ENCODE measurements at places on chromosomes 11 and 22.

DNA sequence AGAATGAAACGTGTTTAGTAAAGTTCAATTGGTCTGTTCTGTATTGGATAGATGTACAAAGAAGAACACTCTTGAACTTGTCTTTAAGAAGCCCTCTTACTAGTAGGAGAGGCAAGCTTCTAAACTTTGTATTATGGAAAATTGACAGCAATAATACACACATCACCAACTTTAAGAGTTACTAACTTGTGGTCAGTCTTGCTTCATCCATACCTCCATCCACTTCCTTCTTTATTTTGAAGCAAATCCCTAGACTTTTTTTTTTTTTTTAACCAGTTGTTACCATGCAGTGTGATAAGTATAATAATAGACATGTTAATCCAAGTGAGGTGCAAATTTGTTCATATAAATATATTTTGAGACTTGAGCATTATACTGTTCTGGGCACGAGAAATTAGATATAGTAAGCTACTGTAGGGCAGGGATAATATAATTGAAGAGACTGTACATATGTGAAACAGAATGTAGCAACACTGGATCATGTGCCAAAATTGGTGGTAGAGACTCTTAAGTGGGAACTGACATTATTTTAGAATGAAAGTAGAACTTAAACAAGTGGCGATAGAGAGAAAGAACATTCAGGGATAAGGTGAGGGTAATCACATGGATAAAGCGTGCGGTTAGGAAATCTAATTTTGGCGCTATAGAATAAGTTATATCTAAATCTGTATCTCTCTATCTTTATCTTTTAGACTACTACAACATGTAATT is 6.5 kb downstream of the FAR1 start:
- DNase-seq: no peak

- no peak for DNase-seq
Observed at GRCh38 chr11:57214494-57214893, 22.6 kb downstream of the APLNR start.

GRCh38 chr11:42812361-42812760 is 499.4 kb upstream of the API5 start:
- DNase-seq: no peak

- no peak for DNase-seq
Observed at GRCh38 chr22:28604966-28605761, 74.5 kb downstream of the TTC28 start.

DNA sequence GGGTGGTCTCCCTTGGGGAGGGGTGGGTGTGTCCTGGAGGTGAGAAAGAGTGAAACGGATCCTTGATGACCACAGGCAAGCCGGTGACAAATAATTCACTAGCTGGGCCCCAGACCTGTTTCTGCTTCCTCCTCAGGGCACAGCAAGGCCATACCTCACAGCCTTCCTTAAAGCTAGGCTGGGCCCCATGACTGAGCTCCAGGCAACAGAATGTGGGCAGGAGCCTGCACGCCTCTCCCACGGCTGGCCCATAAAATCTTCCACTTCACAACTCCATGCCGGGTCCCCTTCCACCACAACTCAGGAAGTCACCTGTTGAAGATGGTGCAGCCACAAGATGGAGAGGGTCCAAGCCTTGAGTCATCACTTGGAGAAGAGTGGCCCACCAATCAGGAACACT is 23.9 kb downstream of the SLC22A12 start:
- no peak for DNase-seq

- no peak for DNase-seq
Observed at GRCh38 chr11:17406818-17407149, 18.3 kb upstream of the KCNJ11 start.

DNA sequence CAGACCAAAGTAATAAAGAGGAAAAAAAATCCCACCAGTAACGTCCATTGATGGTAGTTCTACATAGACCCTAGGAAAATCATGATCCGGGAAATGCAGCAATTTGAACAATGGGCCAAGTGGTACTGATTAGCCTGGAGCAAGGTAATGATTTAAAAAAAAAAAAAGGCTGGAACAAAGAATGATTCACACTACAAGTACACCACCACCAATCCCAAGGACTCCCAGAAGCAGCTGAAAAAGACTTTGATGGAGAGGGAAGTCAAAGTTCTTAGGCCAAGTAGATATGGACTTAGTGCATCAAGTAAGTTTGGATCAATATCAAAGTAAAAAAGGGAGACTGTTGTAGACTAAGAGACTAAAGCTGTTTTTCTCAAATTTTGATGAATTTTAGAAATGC is 11.8 kb downstream of the KCTD14 start:
- DNase-seq: no peak

DNA sequence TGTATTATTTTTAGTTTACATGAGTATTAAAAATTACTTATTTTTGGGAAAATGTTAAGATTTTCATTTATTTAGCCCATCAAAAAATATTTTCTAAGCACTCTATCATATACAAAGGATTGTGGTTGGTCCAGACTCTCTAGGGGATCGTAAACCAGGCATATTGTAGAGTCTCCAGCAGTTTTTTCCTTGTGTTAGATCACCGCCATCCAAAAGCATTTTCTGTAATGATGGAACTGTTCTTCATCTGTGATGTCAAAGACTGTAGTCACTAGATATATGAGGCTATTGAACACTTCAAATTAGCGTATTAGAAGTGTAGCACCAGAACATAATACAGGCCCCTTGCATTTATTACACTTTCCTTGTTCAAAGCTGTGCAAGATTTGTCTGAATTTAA is 154.9 kb downstream of the SBF2 start:
- DNase-seq: no peak

DNA sequence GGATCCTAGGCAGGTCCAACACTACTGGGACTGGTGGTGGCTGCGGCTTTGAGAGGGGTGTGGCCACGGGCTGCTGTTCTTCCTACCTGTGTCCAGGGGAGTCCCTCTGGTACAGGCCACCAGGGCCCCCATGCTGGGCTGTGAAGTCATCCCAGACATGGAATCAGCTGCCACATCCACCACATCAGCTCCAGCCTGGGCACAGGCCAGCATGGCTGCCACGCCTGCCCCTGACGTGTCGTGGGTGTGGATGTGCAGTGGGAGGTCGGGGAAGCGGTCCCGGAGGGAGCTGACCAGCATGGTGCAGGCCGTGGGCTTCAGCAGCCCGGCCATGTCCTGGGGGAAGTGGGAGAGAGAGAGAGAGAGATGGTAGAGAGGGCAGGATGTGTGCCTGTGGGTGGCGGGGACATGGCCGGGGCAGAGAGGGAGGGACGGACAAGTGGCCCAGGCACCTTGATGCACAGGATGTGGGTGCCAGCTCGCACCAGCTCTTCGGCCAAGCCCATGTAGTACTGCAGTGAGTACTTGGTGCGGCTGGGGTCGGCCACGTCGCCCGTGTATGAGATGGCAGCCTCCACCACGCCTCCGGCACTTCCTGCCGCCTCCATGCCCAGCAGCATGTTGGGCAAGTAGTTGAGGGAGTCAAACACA is 6.2 kb upstream of the LRFN4 start:
- no peak for DNase-seq

- peak; percentile 75 for DNase-seq
Observed at GRCh38 chr11:66479394-66480116, 679 bp upstream of the DPP3 start.

DNA sequence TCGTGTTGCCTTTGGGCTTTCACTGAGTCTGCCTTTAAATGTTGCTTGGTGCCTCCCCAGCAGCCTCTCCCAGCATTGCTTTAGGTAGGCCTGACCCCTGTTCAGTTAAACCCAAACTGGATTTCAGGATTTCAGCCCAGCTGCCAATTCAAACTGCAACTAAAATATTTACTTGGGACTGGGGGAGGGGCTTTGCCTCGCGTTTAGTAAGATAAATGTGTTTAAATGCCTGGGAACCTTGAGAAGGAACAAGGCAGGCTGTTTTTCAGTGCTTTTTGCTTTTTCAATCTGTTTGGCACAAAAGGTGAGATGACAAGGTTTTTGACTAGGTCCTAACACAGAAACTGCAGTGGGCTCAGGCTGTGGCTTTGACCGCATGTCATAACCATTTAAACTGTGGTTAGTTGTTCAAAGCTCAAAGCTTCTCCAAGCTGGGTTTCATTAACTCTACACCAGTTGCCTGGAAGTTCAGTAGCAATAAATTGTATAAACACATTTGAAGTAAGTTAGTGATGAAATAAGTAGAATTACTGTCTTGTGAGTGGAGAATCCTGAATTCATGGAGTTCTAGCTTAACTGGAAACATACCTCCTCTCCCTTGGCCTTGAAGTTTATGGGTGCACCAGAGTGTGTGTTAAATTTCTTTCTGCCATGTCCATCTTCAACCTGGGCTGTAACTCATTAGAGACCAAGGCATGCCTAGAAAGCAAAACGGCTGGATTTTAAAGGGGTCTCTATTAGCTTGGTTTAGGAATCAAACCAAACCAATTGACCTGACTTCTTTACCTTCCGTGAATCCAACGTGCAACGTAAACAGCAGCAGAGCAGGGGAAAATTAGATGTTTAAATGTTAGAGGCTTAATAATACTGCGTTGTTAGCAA is 3.6 kb downstream of the PKNOX2 start:
- DNase-seq: no peak

DNA sequence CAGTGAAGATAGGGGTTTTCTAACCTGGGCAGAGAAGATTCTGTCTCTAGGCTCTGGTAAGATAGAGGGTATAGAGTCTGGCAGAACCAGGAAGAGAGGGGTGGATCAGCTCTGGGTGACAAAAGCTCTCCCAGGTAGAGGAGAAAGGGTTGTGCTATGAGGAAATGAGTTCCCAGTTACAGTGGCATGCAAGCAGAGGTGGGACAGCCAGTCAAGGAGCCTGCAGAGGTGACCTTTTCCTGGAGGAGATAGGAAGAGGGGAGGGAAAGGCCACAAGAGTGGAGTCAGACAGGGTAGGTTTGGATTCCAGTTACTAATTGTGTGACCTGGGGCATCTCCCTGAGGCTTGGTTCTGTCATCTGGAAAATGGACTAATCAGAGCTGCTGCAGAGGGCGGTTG is 3.4 kb upstream of the CAPN5 start:
- DNase-seq: no peak

GRCh38 chr11:77410076-77410827 is 63.6 kb downstream of the PAK1 start:
- no peak for DNase-seq

DNA sequence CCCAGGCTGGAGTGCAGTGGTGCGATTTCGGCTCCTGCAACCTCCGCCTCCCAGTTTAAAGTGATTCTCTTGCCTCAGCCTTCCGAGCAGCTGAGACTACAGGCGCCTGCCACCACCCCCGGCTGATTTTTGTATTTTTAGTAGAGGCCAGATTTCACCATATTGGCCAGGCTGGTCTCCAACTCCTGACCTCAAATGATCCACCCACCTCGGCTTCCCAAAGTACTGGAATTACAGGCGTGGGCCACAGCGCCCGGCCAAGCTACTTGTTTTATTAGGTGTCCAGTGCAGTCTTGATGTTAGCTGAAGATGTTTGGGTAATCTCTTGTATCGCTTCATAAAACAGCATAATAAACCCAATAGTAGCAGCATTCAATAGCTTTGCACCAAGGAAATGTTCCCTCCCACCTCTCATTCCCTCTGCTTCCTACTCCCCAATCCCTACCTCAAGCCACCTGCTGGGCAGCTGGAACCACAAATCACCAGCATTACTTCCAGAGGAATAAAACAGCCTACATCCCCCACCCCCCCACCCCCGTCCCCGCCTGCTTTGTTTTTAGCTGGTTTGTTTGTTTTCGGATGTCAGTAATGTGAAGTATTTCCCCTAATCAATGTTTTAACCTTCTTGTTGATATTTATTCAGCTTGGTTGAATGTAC is 11.0 kb upstream of the GRIK4 start:
- no peak for DNase-seq

DNA sequence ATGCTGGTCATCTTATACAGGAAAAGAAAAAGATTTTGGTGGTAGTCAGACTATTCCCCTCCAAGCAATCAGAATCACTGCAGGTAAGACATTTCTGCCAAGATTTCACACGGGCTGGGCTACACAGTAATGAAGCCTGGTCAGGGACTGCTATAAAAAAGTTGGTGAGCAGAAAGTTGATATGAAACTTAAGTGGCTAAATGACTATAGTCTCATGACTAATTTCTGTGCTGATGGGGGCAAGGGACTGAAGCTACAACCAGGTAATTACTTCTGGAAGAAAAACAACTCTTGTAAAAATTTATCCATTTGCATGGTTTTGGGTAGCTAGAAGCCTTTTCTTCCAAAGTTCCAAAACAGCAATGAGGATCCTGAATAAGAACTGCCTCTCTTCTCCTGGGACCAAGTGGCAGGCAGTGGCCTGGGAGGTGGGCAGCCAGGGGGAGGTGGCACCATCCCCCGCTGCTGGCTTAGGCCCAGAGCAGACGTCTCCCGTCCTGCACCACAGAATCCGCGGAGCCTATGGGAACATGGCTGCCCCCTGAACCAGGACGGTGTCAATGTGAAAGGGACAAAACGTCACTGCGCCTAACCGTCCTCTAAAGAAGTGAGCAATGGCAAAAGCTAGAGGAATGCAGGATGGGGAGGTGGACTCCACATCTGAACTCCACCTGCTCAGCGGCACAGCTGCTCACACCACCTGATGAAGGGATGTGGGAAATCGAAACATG is 122.6 kb upstream of the LMO1 start:
- no peak for DNase-seq

DNA sequence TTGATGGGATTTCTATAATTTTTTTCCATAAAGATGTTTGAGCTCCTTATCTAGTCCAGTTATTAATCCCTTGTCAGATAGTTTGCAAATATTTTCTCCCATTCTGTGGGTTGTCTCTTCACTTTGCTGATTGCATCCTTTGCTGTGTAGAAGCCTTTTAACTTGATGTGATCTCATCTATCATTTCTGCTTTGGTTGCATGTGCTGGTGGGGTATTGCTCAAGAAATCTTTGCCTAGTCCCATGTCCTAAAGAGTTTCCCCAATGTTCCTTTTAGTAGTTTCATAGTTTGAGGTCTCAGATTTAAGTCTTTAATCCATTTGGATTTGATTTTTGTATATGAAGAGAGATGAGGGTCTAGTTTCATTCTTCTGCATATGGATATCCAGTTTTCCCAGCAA is 1.7 kb upstream of the IL2RB start:
- no peak for DNase-seq

DNA sequence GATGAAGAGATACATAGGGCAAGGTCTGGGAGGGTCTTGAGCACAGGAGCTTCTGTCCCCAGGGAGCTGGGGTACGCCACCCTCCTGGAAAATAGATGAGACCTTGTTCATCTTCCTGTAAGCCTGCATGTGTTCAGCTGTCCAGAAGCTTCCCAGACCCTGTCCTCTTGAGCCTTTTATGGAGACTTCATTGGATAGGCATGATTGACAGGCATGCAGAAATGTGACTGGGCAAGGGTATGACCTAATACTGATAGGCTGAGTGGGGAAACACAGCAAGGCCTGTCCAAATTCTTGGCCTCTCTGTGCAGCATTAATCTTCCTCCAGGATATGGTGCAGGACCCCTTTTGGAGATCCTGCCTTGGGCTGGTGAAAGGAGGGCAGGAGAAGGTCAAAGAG is 15.7 kb downstream of the ARCN1 start:
- no peak for DNase-seq

- no peak for DNase-seq
Observed at GRCh38 chr22:49208768-49209252, 618.9 kb downstream of the BRD1 start.

DNA sequence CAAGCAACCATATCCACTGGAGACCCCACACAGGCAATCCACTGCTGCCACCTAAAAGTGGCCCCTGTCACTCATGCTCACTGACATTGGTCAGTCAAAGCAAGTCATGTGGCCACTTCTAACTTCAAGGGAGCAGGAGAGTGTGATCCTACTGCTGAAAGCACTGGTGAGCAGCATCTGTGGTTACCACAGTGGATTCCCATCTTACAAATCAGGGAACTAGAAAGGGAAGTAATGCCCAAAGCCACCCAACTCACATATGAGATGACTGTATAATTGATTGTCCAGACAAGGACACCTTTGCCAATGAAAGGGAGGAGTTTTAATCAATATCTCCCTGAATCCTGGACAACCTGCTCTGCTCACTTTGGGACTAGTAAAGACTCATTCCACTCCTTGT is 17.7 kb downstream of the RCN1 start:
- no peak for DNase-seq

All from NCI-H1436 (cell line).